M059J (cell line): ENCODE measurements at places on chromosomes 11 and 22.
A peak's percentile ranks its signal among the peaks of the same experiment; 100 is the strongest.

DNA sequence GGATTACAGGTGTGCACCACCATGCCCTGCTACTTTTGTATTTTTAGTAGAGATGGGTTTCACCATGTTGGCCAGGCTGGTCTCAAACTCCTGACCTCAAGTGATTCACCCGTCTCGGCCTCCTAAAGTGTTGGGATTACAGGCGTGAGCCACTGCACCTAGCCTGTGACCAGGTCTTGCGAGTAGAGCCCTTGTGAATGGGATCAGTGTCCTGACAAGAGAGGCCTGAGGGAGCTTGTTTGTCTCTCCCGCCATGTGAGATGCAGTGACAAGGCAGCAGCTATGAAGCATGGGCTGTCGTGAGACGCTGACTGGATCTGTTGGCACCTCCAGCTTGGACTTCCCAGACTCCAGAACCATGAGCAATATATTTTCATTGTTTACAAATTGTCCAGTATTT, 69.3 kb downstream of the LRRC32 start:
- no peak for DNase-seq

DNA sequence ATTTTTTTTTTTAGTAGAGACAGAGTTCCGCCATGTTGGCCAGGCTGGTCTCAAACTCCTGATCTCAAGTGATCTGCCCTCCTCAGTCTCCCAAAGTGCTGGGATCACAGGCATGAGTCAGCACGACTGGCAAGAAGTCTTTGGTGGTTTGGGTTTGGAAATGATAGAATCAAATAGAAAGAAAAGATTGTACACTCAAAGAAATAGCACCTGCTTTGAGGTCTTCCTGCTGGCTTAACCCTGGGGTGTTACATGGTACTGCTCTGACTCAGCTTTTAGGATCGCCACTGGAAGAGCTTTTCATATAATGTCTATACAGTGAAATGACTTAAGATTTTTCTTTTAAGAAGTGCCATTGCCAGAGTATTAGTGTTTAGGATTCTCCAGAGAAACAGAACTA, 50.2 kb downstream of the JAM3 start:
- peak; percentile 49 for DNase-seq

- DNase-seq, result no peak
These were observed 246.0 kb upstream of the ARHGAP42 start for GRCh38 chr11:100441086-100441485.

GRCh38 chr22:40179526-40179925, 1.8 kb downstream of the TNRC6B start:
- no peak for DNase-seq

DNA sequence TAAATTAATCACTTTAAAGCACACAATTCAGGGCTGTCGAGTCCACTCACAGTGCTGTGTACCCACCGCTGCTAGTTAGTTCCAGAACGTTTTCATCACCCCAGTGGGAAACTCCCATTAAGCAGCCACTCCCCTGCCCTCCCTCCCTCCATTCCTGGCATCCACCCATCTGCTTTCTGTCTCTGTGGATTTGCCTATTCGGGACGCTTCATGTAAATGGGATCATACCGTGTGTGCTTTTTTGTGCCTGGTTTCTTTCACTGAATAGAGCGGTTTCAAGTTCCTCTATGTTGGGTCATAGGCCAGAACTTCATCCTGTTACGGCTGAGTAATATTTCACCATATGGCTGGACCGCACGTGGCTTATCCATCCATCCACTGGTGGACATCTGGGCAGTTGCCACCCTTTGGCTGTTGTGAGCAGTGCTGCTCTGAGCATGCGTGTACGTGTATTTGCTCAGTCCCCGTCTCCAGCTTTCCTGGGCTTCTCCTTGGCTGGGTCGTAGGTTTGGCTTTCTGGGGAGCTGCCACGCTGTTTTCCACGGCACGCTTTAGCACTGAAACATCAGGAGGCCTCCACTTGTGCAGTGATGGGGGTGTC, 30.1 kb downstream of the ARHGAP8 start:
- DNase-seq, result no peak

DNA sequence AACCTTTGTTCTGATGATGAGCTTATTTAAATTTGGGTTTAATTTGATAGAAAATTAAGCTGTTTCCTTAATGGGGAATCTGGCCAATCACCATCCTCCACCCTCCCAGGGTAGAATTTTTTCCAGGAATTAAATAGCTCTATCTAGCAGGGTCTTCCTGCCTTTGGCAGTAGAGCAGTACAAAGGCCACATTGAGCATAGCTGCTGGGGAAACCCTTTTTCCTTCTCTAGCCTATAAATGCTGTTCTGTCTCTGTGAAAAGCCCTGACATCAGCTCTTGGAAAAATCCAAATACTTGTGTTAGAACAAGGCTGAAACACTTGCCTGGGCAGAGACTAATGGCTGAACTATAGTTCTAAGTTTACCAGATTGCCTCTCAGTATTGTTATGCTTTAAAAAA, 55.1 kb downstream of the ARHGEF12 start:
- DNase-seq, result no peak

DNA sequence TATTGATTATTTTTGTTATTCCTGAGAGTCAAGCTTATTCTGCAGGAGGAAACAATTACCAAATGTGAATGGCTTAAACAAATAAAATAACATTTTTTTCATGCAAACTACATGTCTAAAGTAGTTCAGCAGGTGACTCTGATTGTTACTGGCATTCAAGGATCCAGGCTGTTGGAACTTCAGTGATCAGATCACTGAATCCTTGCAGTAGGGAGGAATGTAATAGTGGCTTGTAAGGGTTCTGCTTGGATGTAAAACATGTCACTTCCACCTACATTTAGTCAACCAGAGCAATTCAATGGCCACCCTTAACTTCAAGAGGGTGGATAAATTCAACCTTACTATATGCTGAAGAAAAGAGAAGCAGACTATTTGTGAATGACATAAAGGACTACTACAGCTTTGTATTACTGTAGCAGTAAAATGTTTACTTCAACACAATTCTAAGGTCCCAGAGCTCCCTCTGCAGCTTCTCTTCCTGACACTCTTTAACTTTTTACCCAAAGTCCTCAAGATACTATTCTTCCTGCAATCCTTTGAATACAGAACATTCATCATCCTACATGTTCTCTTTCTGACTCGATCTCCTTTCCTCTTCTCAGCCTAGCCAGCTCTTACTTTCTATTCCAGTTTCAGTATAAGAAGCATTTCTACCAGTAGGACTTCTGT, 284.0 kb downstream of the LRRC4C start:
- DNase-seq, result no peak

- DNase-seq, result no peak
These were observed 56.1 kb downstream of the APOL3 start for GRCh38 chr22:36104435-36104834.

DNA sequence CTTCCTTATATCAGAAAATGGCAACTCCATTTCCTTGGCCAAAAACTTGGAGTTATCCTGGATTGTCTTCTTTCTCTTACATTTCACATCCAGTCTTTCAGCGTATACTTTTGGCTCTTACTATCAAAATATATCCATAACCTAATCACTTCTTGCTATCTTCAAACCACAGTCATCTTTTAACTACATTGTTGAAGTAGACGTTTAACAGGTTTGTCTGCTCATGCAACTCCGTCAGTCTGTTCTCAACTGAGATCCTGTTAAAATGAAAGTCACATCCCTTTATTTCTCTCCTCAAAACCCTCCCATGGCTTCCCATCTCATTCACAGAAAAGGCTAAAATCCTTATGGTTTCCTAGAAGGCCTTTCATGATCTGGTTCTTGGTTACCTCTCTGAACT, 41.9 kb downstream of the UVRAG start:
- no peak for DNase-seq

DNA sequence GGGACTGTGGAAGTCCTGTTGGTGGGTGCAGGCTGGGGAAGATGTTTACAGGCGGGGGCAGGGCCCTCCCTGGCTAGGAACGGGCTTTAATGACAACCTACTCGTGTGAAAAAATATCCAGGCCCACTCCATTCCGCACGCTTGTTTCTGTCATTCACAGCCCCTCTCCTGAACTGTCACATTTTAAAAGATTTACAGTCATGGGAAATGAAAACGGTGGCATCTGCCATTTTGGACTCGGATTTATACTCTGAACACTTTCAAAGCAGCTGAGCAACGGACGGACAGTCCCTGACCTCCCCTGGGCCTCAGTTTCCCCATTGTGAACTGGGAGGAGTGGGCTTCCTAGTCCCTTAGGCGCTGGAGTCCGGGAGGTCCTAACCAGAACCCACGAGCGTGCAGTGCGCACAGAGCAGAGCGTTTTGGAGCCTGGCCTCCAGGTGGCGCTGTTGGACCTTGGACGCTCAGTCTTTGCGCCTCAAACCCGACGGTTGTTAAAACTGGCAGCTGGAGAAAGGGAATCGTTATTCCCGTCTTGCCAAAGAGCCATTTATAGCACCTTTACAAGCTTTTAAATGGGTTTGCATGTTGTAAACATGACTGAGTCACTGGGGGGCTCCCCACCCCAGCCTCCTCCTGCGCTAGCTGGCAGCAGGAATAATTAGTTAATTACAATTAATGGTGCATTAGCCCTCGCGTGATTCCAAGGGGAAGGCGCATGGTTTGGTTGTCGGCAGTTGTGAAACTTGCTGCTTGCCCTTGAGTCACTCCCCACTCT, 75.3 kb downstream of the FBLN1 start:
- DNase-seq, result peak; percentile 72

DNA sequence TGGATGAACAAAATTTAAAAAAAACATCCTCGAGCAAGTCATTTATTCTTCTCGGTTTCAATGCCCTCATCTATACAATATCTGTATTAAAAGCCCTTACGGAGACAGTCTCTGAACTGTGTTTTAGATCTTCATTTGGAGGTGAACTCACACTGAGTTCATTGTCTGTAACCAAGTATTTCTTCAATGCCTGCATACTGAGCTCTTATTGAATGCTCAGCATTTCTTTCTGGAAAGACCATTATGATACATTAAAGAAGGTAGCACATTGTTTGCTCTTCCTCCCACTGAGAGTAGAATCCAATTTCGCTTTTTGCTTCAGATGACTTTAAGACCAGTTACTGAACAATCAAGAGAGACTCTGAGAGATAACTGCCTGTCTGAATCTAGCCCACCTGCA, 1.7 kb upstream of the ANO3 start:
- DNase-seq, result no peak

DNA sequence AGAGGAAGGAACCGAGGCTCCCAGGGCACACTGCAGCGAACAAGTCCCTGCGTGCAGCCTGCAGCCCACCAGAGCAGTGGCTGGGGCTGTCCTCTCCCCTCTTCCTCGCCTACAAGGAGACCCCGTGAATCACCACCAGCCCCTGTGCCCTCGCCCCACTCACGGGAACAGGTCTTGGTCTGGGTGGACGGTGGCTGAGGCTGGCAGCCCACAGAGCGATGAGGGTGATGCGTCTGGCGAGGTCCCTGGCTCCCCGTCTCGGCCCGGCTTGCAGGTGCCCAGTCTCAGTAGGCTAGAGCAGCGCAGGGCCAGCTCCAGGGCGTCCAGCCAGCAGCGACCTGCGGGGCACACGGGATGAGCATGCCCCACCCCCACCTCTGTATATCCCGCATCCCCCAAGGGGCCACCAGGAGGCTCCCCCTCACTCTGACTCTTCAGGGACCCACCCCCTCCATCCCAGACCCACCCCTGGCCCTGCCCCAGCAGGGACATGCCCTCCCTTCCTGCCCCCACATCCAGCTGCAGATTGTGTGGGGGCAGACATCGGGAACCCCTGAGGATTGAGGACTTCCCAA, 50.5 kb upstream of the CARS1 start:
- no peak for DNase-seq

DNA sequence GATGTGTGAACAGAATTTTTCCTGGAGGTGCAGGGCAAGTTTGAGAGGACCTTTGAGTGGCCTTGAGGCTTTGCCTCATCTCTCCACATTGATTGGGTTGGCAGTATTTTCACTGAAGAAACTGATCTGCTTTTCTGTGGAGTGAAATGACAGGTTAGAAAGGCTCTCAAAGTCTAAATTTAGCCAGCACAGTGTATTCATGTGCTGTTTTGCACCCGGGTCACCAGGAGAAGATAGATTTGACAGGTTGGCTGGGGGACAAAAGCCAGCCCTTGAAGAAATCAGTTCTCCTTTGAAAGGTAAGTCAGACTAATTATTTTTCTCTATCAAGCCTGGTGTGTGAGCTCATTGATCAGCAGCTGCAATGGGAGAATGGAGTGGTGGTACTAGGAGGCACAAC, 152.9 kb downstream of the DBX1 start:
- no peak for DNase-seq

DNA sequence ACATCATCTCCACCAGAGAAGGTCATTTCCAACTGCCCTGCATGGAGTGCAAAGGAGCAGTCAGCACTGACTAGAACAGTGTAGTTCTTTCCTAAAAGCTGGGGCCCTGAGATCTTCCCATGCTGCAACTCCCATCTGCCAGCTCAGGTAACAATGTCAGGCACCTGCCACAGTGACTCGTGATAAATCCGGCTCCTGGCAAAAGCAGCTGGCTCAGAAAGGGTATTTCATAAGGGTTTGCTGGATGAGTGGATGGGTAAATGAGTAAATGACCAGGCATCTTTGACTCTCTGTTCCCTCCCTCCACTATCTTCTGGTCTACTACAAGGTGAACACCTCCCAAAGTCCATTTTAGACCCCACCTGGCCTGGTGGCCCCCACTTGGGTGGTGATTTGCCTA, 403.6 kb downstream of the NXPE2 start:
- no peak for DNase-seq

DNA sequence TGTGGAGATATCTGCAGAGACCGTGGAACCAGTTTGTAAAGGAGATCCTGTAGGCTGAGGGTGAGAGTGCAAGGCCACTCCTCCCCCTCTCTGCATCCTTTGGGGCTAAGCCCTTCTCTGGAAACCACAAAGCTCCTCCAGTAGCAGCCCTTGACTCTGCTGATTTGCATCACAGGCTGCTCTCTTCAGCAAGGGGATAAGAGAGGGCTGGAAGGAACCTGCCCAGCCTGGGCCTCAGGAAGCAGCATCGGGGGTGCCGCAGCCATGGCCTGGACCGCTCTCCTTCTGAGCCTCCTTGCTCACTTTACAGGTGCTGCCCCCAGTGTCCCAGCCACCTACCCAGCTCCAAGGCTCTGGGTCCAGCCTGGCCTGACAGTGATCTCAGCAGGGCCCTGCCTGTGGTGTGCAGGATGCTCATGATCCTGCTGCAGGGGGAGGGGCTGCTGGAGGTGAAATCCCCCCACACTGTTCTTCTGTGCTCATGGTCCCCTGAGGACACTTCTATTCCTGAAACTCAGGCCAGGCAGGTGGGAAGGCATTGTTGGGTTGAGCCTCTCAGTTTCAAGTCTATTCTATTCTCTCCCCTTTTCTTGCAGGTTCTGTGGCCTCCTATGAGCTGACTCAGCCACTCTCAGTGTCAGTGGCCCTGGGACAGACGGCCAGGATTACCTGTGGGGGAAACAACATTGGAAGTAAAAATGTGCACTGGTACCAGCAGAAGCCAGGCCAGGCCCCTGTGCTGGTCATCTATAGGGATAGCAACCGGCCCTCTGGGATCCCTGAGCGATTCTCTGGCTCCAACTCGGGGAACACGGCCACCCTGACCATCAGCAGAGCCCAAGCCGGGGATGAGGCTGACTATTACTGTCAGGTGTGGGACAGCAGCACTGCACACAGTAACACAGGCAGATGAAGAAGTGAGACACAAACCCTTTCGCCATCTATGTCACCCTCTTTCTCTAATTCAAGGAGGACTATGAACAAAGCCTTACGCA, 68.5 kb upstream of the IGLL5 start:
- no peak for DNase-seq

GRCh38 chr22:41943661-41944209, 3.2 kb downstream of the CENPM start:
- no peak for DNase-seq

GRCh38 chr22:46780453-46780852, 18.0 kb downstream of the TBC1D22A start:
- DNase-seq, result no peak

GRCh38 chr11:130513132-130513531, 64.7 kb downstream of the ADAMTS15 start:
- DNase-seq, result peak; percentile 69
